ENCODE measurements at places on chromosomes 1 and 21.

GRCh38 chr1:157806431-157807149, 13.3 kb downstream of the FCRL1 start:
- DNase-seq: no peak

GRCh38 chr21:34545079-34545884, 33.3 kb upstream of the KCNE1 start:
- peak; percentile 53 for DNase-seq

DNA sequence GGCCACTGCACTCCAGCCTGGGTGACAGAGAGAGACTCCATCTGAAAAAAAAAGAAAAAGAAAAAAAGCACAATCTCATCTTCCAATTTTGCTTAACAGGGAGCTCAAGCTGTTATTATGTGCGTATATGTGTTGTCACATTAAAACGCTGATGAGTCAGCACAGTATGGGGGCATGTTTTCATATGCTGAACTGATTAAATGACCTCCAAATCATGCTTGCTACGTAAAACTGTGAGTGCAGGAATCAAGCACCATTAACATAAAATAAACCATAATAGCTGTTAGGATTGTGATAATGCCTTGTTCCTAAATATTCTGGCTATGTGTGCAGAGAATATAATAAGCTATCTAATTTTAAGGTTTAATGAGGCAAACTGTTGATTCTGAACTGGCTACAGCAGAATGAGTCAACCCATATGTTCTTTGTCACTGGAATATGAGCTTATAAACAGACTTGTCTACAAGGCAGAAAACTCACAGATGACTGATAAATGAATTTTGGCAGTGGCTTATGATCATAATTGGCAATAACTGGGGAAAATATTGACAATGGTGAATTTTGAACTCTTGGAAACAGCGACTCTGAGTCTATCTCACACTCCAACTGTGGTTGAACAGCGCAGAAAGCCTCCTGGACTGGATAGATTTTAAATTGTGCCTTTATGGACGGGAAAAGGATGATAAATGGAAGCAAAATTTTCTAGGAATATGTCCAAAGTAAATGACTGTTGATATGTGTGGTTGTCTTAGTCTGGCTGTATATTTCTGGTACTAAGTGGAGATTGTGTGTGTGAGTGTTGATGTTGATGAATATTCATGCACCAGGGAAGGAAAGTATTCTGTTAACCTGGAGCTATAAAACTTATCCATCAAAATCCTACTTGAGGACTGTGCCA, 75.5 kb downstream of the VCAM1 start:
- peak; percentile 30 for DNase-seq

DNA sequence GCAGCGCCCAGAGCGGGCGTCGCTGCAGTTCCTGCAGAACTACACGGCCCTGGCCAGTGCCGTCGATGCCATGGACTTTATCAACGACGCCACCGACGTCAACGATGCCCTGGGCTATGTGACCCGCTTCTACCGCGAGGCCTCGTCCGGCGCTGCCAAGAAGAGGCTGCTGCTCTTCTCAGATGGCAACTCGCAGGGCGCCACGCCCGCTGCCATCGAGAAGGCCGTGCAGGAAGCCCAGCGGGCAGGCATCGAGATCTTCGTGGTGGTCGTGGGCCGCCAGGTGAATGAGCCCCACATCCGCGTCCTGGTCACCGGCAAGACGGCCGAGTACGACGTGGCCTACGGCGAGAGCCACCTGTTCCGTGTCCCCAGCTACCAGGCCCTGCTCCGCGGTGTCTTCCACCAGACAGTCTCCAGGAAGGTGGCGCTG, 22.0 kb downstream of the COL6A1 start:
- DNase-seq: no peak

DNA sequence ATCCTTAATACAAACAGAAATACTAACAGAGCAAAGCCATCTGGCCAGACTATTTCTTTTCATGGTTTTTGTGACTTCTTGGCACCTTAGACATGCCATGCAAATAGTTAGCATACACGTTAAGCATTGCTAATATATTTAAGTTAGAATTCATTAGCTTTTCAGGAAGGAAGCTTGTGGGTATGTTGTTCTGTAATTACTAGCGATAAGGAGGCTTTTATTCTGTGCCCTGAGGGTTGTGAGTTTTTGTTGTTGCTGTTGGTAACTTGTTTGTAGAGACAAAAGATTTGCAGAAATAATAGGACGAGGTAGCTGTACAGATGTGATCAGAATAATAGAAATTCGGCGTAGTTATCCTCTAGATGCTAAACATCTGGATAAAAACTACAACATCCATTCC, 305.3 kb downstream of the TM2D1 start:
- no peak for DNase-seq

DNA sequence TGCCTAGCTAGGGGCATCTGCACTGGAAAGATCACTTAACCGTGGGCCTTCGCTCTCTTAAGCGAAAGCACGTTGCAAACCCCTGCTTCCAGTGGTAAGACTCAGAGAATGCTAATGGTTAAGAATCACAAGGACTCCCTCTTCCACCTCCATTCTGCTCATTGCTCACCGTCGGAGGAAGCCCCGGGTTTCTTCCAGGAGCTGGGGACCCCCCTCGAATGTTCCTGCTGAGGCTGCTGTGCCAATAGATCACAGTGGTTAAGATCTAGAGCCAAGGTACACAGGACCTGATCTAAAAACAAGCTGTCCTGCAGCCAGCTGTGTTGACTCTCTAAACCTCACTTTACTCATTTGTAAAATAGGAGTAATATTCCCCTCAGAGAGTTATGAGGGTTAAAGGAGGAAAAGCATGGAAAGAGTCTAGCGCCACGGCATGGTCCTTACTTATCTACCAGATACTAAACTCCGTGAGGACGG, 765 bp downstream of the VAMP3 start:
- DNase-seq: no peak

DNA sequence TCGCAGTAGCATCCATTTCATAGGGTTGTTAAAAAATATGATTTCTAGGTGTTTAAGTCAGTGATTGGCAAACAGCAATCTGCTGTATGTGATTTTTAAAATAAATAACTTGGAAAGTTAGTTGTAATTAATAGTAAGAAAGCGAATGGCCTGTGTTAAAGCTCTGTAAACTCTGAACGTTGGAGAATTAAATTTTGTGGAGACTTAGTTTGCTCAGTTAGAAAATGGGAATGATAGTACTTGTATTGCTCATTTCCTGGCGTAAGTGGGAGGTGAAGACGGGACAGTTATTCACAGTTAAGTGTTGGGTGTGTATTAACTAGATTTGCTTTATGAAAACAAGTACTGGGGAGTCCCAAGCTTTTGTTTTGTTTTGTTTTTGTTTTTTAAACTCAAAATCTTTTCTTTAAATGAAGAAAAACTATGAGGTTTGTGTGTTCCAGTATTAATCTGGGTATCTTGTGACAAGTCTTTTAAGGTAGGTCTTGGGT, 995 bp downstream of the CACYBP start:
- no peak for DNase-seq

GRCh38 chr1:32714277-32714676, 11.7 kb upstream of the SYNC start:
- DNase-seq: no peak

DNA sequence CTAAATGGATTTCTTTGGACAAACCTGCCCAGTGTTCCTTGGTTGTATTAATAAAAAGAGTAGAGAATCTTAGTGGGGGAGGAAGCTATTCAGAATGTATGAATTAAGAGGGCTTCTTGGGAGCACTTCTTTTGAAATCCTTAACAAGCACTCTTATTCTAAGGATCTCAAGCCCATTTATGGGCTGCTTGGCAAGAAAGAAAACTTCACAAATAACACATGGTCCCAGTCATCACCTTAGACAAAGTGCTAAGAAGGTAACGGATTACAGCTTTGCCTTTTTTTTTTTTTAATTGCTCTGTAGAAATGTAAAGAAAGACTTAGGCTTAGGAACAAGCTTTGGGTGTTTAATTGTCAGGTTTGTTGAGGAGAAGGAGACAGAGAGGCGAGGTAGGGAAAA, 76.6 kb upstream of the IPO9 start:
- no peak for DNase-seq

DNA sequence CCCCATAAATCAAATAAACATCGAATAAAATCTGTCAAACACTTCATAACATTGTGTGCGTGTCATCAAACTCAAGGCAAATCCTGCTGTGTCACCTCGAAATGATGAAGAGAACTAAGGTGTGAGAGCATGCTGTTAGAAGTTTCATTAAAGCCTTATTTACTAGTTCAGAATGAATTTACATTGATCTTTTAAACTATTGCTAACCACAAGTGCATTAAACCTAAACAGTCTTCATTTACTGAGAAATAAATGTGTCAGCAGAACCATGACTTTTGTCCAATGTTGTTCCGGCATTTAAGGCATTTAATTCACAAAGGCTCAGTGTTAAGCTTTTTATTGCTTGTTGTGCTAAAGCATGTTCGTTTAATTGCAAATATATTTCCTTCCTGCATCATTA, 474.4 kb downstream of the SETD4 start:
- DNase-seq: no peak

GRCh38 chr21:27803571-27803970, 836.7 kb upstream of the ADAMTS5 start:
- no peak for DNase-seq

GRCh38 chr1:17119076-17119772, at the start of gene PADI2:
PADI2 (minus strand) TSS chr1:17119451; CDS start chr1:17119371, 80 bp downstream.
- DNase-seq: no peak

GRCh38 chr1:59104191-59104760, 192.6 kb upstream of the FGGY start:
- no peak for DNase-seq

DNA sequence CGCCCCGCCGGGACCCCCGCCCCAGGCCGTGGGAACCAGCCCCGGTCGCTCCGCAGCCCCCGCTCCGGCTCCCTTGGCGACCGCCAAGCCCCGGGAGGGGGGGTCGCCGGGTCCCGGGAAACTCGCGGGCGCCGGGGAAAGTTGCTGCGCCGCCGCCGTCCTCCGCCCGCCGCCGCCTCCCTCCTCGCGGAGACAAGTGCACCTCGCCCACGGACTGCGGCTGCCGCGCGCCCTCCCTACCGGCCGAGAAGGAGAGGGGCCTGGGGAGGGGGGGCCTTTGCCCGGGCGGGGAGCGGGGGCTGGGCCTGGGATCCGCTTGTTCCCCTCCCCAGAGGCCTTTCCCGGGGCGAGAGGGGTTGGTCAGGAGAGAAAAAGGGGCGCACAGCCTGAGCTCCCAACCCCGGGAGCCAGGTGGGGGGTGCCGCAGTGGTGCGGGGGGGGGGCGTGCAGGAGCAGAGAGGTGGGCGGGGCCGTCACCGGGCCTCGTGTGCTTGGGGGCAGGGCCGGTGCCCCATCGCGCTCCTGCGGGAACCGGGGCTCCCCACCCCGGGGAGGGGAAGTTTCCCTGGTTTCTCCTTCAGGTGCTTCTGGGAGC, 592 bp downstream of the AGRN start:
- DNase-seq: no peak

- no peak for DNase-seq
Measured at GRCh38 chr1:245036102-245036501, 118.7 kb upstream of the KIF26B start.

DNA sequence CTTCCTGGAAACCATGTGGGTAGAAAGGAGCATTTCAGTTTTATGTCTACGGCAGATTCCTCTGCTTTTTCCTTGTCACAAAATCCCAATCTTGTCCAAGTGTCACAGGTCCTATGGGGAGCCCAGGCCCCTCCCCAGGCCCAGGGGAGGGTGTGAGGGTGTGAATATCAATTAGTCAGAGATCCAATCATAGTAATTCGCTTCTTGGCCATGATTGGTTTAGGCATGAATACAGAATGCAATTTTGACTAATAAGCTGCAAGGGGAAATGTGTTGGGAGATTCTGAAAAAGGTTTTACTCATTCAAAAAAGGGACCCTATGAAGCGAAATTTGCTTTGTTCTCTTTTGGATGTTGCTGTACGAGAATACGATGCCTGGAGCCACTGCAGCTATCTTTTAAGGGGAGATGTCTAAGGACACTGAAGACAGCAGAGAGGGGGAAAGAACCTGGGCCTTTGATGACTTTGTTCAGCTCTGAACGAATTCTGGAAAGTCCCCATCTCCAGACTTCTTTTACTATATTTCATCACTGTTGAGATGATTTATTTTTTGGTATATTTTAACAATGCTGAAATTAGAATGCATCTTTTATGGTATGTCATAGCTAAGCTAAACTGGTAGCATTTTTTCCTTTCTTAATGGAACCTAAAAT, 18.2 kb downstream of the TSPAN2 start:
- no peak for DNase-seq

GRCh38 chr1:200343874-200344273, 66.0 kb downstream of the ZNF281 start:
- DNase-seq: no peak

- peak; percentile 22 for DNase-seq
Measured at GRCh38 chr1:216750031-216750627, 26.9 kb upstream of the ESRRG start.

DNA sequence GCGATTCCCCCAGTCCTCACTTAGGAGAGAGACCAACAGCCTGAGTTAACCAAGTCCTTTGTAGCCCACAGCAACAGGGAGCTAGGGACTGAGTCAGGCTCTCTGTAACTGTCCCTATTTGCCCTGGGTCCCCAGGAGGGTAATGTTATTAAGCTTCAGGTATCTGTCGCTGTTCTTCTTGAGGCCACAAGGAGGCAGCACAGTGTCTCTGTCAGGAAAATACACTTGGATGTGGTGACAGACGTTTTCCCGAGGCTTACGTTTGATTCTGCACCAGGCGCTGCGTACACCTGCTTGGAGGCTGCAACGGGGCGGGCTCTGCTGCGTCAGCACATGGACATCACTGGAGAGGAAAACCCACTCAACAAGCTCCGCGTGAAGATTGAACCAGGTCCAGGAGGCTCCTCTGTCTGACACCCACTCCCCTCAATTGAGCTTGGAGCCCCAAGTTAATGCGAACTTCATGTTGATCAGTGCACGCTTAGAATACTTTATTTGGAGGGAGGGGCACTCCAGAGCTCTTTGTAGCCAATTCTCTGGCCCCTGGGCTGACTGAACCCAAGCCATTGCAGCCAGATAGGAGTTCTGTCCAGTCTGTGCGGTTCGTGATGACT, 10.7 kb upstream of the ELF3 start:
- no peak for DNase-seq

- DNase-seq: no peak
Measured at GRCh38 chr1:61955261-61955660, 213.0 kb downstream of the PATJ start.

DNA sequence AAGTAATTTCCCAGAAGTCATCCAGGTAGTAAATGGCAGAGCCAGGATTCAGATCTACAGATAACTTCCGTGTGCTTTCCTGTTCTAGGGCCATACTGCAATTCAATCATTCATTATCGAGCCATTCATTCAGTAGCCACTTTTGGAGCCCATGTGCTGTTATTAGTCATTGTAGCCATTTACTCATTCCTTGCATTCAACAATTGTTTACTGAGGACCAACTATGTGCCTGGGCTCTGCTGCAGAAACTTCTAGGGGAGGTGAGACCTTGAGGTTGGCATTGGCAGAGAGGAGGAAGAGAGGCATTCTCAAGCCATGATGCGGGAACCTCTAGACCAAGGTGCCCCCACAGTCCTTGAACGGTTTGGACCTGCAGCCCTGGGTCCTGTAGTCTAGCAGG, 27.9 kb downstream of the EPHB2 start:
- no peak for DNase-seq

- peak; percentile 95 for DNase-seq
Measured at GRCh38 chr1:240190881-240191401, 99.3 kb downstream of the FMN2 start.
